AML-193 (cell line): ENCODE measurements at places on chromosomes 4 and X.

- DNase-seq: no peak
Observed at GRCh38 chrX:111098874-111099273, 2.9 kb downstream of the PAK3 start.

GRCh38 chr4:105666693-105667092, 41.8 kb downstream of the INTS12 start:
- DNase-seq: peak; percentile 54

DNA sequence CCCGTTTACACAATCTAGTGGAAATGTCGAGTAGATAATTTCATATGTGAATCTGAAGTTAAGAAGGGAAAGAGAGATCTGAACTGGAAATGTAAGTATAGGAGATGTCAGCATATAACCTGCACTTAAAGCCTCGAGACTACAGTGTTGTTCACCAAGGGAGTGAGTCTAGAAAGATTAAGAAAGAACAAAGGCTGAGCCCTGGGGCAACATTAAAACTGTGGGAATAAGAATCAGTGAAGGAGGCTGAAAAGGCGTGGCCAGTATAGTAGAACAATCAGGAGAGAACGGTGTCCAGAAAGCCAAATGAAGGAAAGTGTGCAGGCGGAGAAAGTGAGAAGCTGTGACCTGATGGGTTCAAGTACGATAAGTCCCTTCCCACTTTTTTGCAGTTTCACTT, 118.8 kb upstream of the TENM3 start:
- no peak for DNase-seq

GRCh38 chr4:25172961-25173915, 13.0 kb upstream of the SEPSECS start:
- peak; percentile 68 for DNase-seq
